ENCODE measurements at places on chromosomes 2 and 18.

- H3K27me3 ChIP-seq, result peaks cover 14% of the 10 kb centered on the region
- H3K36me3 ChIP-seq, result no peaks in the 10 kb centered on the region
- DNase-seq, result no peak
- no peaks in the 10 kb centered on the region for H3K4me1 ChIP-seq
- no peak overlapping the region for H3K4me3 ChIP-seq
Measured at GRCh38 chr2:85768713-85769112, 14.9 kb downstream of the ATOH8 start.

GRCh38 chr2:121080013-121080772 lies 204.8 kb downstream of the TFCP2L1 start:
- H3K27ac ChIP-seq, result no peak overlapping the region
- H3K4me3 ChIP-seq, result no peak overlapping the region
- H3K27me3 ChIP-seq, result peaks cover 16% of the 10 kb centered on the region
- peak; percentile 36 for DNase-seq
- H3K36me3 ChIP-seq, result no peaks in the 10 kb centered on the region

- no peak for DNase-seq
- no peaks in the 10 kb centered on the region for H3K27me3 ChIP-seq
- H3K4me1 ChIP-seq, result no peaks in the 10 kb centered on the region
- H3K27ac ChIP-seq, result no peak overlapping the region
Measured at GRCh38 chr2:156437272-156437930, 1.2 kb downstream of the GPD2 start.

GRCh38 chr2:136113209-136113971 lies 4.6 kb downstream of the CXCR4 start:
- H3K4me3 ChIP-seq, result no peak overlapping the region
- peaks cover 19% of the 10 kb centered on the region for H3K36me3 ChIP-seq
- peaks cover 13% of the 10 kb centered on the region for H3K4me1 ChIP-seq
- peaks cover 28% of the 10 kb centered on the region for H3K27me3 ChIP-seq
- no peak overlapping the region for H3K27ac ChIP-seq

GRCh38 chr18:3119401-3120341 lies 100.1 kb downstream of the MYOM1 start:
- H3K4me1 ChIP-seq, result no peaks in the 10 kb centered on the region
- H3K4me3 ChIP-seq, result no peak overlapping the region
- H3K36me3 ChIP-seq, result no peaks in the 10 kb centered on the region

DNA sequence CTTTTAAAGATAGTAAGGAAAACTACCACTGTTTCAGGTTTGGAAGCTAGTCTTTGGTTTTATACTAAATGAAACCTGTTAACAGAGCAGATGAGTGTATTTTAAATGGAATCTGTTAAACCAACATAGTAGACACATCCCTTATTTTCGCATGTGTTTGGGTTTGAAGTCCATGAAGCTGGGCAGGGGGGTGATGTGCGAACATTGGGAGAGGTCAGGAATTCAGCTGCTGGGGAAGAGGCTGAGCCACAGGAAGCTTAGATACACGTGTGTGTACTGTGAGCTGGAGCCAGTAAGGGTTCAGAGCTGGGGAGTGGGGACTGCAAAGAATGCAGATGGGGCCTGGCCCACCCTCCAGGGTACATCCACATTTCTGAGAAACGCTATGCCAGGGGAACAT lies 176.9 kb downstream of the VAPA start:
- no peaks in the 10 kb centered on the region for H3K27me3 ChIP-seq
- no peak overlapping the region for H3K4me3 ChIP-seq
- no peaks in the 10 kb centered on the region for H3K36me3 ChIP-seq
- DNase-seq, result no peak
- H3K4me1 ChIP-seq, result no peaks in the 10 kb centered on the region
- H3K27ac ChIP-seq, result no peak overlapping the region

GRCh38 chr2:118055512-118056164 lies 32.6 kb upstream of the INSIG2 start:
- H3K27me3 ChIP-seq, result no peaks in the 10 kb centered on the region
- DNase-seq, result no peak
- no peak overlapping the region for H3K4me3 ChIP-seq
- no peak overlapping the region for H3K27ac ChIP-seq

DNA sequence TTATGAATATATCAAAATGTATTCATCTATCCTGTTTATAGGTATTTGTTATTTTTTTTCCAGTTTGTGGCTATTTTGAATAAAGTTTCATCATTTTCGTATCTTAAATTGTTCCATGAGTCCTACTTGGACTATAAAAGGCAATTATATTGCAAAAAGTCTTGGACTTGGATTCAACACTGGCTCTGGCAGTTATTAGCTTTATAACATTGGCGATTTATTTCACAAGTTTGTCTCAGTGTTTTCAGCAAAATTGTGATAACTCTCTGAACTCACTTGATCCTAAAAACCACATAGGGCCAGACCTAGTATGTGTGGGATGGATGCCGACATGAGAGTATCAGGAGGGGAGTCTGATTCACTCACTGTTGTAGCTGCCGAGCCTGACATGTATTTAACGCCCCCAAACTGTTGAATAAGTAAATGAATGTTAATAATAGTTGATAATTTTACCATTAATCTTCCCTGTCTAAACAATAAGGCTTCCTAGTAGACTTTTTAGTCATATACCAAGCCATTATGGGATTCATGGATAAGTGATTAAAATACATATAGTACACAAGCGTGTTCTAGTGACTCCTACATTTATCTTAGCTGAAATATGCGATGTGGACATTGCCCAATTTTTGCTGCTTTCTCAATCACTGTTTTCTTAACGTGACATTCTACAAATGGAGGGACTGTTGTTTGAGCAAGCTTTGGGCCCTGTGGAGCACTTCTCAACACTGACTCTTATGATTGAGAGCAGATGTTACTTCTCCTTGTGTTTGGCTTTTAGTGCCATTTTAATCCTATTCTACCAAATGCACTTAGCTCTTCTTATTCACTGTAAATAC lies 907.6 kb downstream of the EPHA4 start:
- H3K36me3 ChIP-seq, result no peaks in the 10 kb centered on the region
- H3K4me3 ChIP-seq, result no peak overlapping the region
- DNase-seq, result no peak
- no peaks in the 10 kb centered on the region for H3K27me3 ChIP-seq

- H3K36me3 ChIP-seq, result no peaks in the 10 kb centered on the region
- H3K27ac ChIP-seq, result no peak overlapping the region
- H3K4me3 ChIP-seq, result no peak overlapping the region
- H3K27me3 ChIP-seq, result no peaks in the 10 kb centered on the region
- DNase-seq, result no peak
- H3K4me1 ChIP-seq, result no peaks in the 10 kb centered on the region
Measured at GRCh38 chr2:39218391-39218790, 25.4 kb downstream of the CDKL4 start.

DNA sequence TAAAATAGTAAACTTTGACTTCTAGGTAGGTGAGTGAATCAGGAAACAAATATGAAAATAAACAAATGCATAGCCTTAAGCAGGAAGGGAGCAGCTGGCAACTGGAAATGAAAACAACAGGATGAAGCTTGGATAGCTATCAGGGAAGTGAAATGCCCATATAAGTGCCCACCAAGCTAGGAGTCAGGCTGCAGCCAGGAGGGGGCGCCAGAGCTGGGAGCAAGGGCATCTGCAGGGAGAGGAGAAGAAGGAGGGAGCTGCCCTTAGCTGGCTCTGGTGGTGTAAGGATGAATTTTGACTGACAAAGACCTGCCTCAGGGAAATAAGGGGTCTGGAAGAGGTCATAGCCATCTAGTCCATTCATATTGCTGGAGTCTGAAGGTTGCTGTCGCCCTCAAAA lies 298.3 kb downstream of the TDRD15 start:
- no peaks in the 10 kb centered on the region for H3K4me1 ChIP-seq
- H3K27ac ChIP-seq, result no peak overlapping the region
- H3K4me3 ChIP-seq, result no peak overlapping the region
- no peaks in the 10 kb centered on the region for H3K27me3 ChIP-seq
- no peaks in the 10 kb centered on the region for H3K36me3 ChIP-seq

DNA sequence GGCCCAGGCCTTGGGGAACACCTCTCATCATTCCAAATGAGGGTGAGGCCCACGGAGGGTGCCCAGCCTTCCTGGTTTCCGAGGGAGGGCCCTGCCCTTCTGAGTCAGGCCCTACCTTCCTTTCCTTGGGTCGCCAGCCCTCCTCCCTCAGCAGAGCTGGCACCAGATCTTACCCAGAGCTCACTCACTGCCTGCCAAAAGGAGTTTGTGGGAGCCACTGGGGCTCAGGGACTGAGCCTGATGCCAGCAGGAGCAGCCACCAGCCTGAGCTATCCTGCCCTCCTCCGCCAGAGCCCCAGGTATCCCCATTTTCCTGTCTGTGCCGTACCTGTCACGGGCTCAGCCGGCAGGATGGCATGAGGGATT lies 64.1 kb downstream of the NRP2 start:
- no peak overlapping the region for H3K4me3 ChIP-seq
- no peak for DNase-seq
- no peak overlapping the region for H3K27ac ChIP-seq
- H3K27me3 ChIP-seq, result no peaks in the 10 kb centered on the region
- H3K36me3 ChIP-seq, result no peaks in the 10 kb centered on the region

DNA sequence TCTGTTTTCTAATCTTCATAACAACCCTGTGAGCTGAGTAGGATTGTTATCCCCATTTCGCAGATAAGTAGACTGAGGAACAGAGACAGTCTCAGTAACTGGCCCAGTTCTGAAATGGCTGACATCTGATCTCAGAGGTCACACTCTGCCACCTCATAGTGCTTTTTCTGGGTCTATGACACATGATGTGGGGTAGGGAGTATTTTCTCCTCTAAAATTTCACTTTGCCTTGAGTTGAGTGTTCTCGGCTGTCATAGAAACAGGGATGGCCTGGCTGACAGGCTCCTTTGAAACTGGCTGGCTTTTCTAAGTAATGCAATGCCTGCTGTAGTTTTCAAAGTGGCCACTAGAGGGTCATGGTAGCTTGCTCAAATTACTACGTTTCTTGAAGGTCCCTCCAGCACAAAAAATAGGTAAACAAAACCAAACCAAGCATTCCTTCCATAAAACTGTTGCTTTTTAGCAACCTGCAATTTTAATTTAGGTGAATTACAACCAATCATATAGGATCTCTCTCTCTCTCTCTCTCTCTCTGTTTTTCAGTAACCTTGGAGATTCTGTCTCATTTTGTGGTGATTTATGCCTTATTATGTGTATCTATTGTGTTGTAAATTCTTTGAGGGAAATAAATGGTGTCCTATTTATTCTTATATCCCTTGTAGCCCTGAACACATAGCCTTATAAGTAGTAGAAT lies 84.2 kb upstream of the TTN start:
- H3K4me3 ChIP-seq, result no peak overlapping the region
- peak; percentile 84 for DNase-seq
- no peak overlapping the region for H3K27ac ChIP-seq
- no peaks in the 10 kb centered on the region for H3K36me3 ChIP-seq
- no peaks in the 10 kb centered on the region for H3K4me1 ChIP-seq

- peaks cover 10% of the 10 kb centered on the region for H3K4me1 ChIP-seq
- no peak overlapping the region for H3K27ac ChIP-seq
- no peak for DNase-seq
- H3K4me3 ChIP-seq, result no peak overlapping the region
- no peaks in the 10 kb centered on the region for H3K36me3 ChIP-seq
- H3K27me3 ChIP-seq, result no peaks in the 10 kb centered on the region
Measured at GRCh38 chr2:177909962-177910361, 162.6 kb downstream of the PDE11A start.

DNA sequence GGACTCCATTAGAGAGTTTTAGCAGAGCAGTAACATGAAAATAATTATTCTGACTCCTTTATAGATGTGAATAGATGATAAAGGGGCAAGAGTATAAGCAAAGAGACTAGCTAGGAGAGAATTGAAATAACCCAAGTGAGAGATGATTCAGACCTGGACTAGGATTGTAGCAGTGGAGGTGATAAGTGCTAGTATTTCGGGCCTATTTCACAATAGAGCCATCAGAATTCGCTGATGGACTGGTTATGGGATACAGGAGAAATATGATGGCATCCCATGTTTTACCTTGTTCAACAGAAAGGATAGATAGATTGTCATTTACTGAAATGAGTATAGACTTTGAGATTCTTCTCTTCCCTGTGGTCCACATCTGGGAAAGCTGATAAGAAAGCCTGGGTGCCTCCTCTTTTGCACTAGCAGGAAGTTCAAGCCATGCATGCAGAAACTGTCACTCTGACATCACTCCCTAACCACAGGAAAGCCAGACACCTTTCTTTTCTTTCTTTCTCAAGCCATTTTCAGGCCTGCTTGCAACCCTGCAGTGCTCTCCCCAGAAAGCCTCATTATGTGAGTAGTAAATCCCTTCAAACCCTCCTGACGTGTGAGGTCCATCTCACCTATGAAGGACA lies 25.3 kb downstream of the DYNAP start:
- DNase-seq, result peak; percentile 11
- H3K4me1 ChIP-seq, result peaks cover 6% of the 10 kb centered on the region
- no peak overlapping the region for H3K27ac ChIP-seq
- no peak overlapping the region for H3K4me3 ChIP-seq
- H3K27me3 ChIP-seq, result no peaks in the 10 kb centered on the region

GRCh38 chr2:126370201-126370600 lies 285.8 kb upstream of the GYPC start:
- no peaks in the 10 kb centered on the region for H3K36me3 ChIP-seq
- no peaks in the 10 kb centered on the region for H3K4me1 ChIP-seq
- no peak for DNase-seq
- H3K27ac ChIP-seq, result no peak overlapping the region
- H3K27me3 ChIP-seq, result no peaks in the 10 kb centered on the region
- no peak overlapping the region for H3K4me3 ChIP-seq

- H3K27ac ChIP-seq, result no peak overlapping the region
- no peak for DNase-seq
- no peak overlapping the region for H3K4me3 ChIP-seq
- no peaks in the 10 kb centered on the region for H3K4me1 ChIP-seq
Measured at GRCh38 chr2:2577407-2577831, 246.3 kb upstream of the MYT1L start.

GRCh38 chr2:172643142-172643541 lies 87.3 kb downstream of the PDK1 start:
- no peak overlapping the region for H3K4me3 ChIP-seq
- DNase-seq, result no peak
- H3K36me3 ChIP-seq, result no peaks in the 10 kb centered on the region

DNA sequence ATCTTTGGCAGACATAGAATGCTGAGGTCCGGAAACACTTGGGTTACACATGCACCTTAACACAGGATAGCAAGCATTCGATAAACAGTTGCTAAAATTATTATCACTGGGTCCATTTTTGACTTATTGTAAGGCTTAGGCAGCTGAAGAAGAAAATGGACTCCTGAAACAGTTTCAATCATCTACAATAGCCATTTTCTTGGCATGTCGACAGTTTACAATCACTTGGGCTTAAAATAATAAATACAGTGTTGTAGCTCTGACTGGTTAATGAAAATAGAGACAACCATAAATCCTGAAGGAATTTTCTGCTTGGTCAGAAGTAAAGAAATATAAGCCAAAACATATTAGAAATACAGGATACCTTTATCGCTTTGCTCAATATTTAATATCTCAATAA lies 169.2 kb downstream of the XIRP2 start:
- no peak overlapping the region for H3K4me3 ChIP-seq
- H3K36me3 ChIP-seq, result no peaks in the 10 kb centered on the region
- no peak overlapping the region for H3K27ac ChIP-seq
- H3K27me3 ChIP-seq, result no peaks in the 10 kb centered on the region

- H3K4me3 ChIP-seq, result no peak overlapping the region
- no peaks in the 10 kb centered on the region for H3K4me1 ChIP-seq
- H3K27me3 ChIP-seq, result no peaks in the 10 kb centered on the region
- no peaks in the 10 kb centered on the region for H3K36me3 ChIP-seq
- DNase-seq, result no peak
Measured at GRCh38 chr18:9619545-9619944, 5.2 kb upstream of the PPP4R1 start.

- DNase-seq, result no peak
- H3K36me3 ChIP-seq, result no peaks in the 10 kb centered on the region
- H3K27me3 ChIP-seq, result no peaks in the 10 kb centered on the region
- H3K27ac ChIP-seq, result no peak overlapping the region
- H3K4me3 ChIP-seq, result no peak overlapping the region
Measured at GRCh38 chr2:200137691-200138090, 168.8 kb upstream of the SPATS2L start.
